ENCODE measurements at places on chromosomes 1 and 21. TPM values are rescaled to one million over a fixed set of nuclear protein-coding genes. Genes with fewer than 3 reads are reported as not detected.

DNA sequence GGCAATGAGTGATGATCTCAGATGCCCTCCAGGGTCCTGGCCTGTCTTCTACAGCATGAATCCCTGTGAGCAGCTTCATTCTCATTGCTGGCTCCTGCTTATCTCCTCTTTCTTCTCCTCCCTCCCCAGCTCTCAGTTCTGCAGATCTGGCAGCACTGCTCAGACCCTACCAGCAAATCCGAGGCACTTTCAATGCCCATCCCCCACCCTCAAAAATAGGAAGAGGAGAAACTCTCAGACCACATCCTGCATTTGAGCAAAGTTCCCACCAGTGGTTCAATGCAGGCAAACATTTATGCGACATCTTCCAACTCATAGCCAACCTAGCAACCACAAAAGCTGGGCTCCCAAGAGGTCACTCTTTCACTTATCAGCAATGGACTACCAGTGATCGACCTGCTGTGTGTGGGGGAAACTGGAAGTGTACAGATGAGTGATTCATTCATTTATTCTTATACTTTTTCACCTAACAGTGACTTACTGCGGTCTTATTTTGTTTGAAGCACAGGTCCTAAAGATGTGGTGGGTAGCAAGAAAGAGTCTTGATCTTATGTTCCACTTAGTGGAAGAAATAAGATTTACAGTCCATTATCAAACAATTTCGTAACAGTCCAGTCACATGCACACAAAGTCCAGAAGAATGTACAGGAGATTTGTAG lies 5.8 kb upstream of the CHI3L2 start:
- no peak for DNase-seq

DNA sequence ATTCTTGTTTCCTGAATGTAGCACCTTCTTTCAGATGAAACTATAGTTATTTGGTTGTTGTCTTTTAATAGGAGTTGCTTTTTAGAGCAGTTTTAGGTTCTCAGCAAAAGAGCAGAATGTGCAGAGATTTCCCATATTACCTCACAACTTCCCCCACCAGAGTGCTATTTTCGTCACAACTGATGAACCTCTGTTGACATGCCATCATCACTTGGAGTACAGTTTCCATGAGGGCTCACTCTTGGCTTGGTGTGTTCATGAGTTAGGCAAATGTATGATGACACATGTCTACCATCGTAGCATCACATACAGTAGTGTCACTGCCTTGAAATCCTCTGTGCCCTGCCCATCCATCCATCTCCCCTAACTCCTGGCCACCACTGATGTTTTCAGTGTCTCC lies 3.7 kb downstream of the IBA57 start:
- no peak for DNase-seq

GRCh38 chr1:109790735-109791494 lies 27.2 kb upstream of the EPS8L3 start:
- DNase-seq, result no peak

- no peak for DNase-seq
Measured at GRCh38 chr1:6460301-6461050, 5.5 kb downstream of the TNFRSF25 start.

- DNase-seq, result no peak
Measured at GRCh38 chr1:172325531-172325930, 95.0 kb upstream of the C1orf105 start.

GRCh38 chr21:39451332-39452206 lies at the start of gene SH3BGR:
SH3BGR (plus strand) TSS chr21:39451970; CDS start chr21:39452097, 127 bp downstream.
- DNase-seq, result no peak

GRCh38 chr1:42966688-42967612 lies 8.3 kb upstream of the SLC2A1 start:
- no peak for DNase-seq

DNA sequence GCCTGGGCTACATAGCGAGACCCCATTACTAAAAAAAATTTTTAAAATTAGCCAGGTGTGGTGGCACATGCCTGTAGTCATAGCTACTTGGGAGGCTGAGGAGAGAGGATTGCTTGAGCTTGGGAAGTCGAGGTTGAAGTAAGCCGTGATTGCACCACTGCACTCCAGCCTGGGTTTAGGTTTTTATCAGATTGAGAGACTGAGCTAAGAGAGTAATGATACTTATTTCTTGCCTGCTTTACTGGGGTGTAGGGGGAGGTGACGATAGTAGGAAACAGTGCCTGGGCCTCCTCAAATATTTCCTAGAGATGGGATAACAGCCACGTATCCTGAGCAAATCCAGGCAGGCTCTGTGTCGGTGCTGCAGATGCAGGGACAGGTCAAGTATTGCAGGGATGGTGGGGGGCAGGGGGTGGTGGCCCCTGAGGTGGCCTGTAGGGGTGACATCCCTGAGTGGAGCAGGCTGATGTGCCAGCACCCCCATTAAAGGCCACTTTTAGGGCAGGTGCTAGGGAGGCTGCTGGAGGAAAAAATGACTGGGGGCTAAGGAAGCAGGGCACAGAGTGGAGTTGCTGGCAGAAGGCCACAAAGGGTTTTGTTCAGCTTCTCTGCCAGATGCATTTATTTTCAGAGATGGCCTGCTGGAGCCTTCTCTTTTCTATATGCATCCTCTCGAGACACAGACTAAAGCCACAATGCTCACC lies 130.5 kb downstream of the RHOU start:
- no peak for DNase-seq

GRCh38 chr1:200243042-200243437 lies 166.8 kb downstream of the ZNF281 start:
- DNase-seq, result no peak

GRCh38 chr1:160666079-160666442 lies 19.2 kb upstream of the SLAMF1 start:
- no peak for DNase-seq

- DNase-seq, result no peak
Measured at GRCh38 chr1:117060441-117061317, 553 bp downstream of the TTF2 start.

DNA sequence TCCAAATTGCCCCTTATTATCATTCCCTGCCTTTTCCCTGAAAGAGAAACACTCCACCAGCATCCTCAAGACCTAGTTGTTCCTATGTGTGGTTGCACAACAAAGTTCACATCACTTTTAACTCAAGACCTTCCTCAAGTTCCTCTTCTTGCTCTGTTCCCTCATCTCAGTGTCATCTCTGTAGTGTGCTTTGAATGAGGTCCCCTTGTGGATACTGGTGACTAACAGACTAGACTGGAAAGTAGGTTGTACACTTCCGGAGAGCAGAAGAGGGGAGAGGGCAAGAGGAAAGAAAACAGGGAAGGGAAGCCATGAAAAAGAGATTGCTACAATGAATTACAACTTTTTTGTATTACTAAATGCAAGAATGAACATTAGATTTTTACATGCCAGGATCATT lies 853.8 kb downstream of the USP25 start:
- DNase-seq, result no peak

DNA sequence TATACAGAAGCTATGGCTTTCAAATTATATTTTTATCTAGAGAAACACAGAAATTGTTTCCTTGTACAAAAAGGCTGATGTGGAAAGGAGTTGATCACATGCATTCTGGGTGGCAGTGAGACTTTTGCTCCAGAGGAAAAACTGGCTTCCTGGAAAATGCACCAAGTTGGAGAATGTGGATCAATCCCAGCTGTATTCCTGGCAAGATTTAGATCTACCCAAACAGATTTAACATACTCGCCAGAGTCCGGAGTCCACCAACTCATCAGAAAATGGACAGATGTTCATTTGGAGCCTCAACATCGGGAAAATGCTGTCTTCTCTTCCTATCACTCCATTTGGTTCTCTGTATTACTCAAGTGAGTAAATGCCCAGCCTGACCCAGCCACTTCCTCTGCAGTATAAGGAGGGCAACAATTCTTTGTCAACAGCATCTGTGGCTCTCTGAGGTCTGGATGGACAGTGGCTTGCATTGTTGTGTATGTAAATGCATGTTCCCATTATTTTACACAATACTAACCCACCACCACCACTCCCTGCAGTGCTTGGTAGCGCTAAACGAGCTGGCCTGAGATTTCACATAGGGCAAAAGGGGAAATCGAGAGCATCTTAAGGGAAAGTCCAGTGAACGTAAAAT lies 226.2 kb upstream of the IRF2BP2 start:
- no peak for DNase-seq

GRCh38 chr21:44903050-44903685 lies 17.5 kb downstream of the ITGB2 start:
- DNase-seq, result no peak

- DNase-seq, result no peak
Measured at GRCh38 chr1:53473463-53473862, 14.3 kb downstream of the DMRTB1 start.

GRCh38 chr1:154863315-154864174 lies 6.5 kb downstream of the KCNN3 start:
- no peak for DNase-seq

DNA sequence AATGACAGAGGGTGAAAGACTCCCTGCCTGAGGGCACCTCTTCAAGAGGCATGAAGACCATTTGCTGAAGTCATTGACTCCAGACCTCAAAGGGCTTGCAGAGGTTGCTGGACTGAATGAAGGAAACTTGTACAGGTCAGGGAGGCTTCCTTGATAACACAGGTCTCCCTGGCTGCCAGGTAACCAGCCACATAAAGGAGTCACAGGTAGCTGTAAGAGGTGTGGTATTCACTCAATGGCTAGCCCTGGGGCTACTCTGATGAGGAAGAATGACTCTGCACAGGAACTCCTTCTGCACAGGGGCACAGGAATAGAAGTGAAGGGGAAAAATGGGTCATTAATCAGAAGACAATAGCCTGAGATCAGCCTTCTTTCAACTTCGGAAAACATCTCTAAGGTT lies 187.5 kb downstream of the LMX1A start:
- no peak for DNase-seq

DNA sequence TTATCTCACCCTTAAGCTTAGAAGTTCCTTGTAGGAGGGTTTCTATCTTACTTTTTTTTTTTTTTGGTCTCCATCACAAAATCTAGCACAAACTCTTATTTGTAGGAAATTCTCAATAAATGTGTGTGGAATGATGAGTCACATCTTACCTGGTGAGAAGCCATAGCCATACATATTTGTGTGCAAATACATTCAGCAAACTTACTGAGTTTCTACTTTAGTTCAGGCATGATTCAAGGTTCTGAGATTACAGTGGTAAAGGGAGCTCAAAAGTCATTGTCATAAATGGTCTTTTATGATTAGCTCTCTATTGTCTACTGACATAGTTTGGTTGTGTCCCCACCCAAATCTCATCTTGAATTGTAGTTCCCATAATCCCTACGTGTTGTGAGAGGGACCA lies 193.1 kb upstream of the UBE2U start:
- no peak for DNase-seq

- no peak for DNase-seq
Measured at GRCh38 chr1:200380589-200381021, 29.2 kb downstream of the ZNF281 start.

- DNase-seq, result no peak
Measured at GRCh38 chr1:41327383-41327999, 33.7 kb upstream of the FOXO6 start.

GRCh38 chr1:219666242-219666641 lies 53.3 kb upstream of the ZC3H11B start:
- DNase-seq, result no peak

DNA sequence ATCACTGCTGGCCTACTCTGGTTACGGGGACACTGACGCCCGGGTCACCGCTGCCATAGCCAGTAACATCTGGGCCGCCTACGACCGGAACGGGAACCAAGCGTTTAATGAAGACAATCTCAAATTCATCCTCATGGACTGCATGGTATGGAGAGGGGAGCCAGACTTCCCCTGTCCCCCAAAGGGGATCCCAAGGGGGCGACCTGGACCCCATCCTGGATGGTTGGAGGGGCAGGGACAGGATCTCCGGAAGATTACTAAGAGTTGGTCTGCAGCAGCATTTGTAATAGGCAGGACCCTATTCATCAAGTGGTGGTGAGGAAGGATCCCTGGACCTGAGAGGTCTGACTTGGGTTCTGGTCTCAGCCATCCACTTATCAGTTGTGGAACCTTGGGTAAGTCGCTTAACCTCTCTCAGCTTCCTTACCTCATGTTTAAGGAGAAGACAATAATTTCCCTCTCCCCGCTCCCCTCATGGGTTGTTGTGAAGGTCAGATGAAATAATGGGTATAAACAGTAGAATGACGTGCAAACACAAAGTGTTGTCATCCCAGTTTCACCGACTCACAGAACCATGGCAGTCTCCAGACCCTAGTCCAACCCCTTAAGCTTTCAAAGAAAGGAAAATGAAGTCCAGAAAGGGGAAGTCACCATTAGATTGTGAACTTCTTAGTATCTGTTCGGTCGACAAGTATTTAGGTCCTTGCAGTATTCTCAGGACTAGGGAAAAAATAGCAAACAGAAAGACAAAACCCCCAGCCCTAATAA lies 883 bp downstream of the LAMTOR2 start:
- DNase-seq, result no peak

DNA sequence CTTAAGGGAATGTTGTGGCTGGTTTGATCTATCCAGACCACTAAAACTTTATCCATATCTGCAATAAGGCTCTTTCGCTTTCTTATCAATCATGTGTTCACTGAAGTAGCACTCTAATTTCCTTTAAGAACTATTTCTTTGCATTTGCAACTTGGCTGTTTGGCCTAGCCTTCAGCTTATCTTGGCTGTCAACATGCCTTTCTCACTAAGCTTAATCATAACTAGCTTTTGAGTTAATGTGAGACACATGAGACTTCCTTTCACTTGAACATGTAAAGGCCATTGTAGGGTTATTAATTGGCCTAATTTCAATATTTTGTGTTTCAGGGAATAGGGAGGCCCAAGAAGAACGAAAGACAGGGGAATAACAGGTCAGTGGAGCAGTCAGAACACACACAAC lies 124.7 kb downstream of the TNFSF18 start:
- DNase-seq, result no peak

DNA sequence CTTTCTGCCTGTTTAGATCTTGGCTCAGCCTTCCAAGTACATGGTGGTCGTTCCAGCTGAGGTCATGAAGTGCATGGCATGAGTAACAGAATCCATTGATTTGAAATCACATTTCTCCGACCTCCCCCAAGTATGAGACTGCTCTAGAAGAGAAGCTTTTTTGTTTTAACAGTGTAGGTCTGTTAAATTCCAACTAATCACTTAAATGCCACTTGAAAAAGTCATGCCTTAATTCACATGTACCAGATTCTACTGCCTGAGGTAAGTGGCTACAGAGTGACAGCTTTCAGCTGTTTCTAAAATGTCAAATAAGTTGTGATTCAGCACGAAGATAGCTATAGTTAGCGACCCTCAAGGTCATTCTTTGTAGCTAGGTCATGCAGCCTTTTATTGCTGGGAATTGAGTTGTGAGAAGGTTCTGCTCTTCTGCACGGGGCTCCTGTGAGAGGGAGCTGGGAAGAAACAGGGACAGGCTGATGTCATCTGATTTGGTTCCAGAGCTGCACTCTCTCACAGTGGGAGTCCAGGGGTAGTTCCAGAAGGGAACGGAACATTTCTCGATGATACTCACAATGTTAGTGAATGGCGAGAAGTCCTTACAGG lies 112.7 kb downstream of the VPS13D start:
- no peak for DNase-seq

VWA1 gene
- 214 TPM for polyA plus RNA-seq

AXDND1 gene
- 0.20 TPM for polyA plus RNA-seq

GABRD gene
- 1.2 TPM for polyA plus RNA-seq

FAM72B gene
- 0.43 TPM for polyA plus RNA-seq

HAO2 gene
- 0.09 TPM for polyA plus RNA-seq

TMEM183A gene
- polyA plus RNA-seq, result 50.4 TPM

C8A gene
- 0.16 TPM for polyA plus RNA-seq

NEXN gene
- 86.1 TPM for polyA plus RNA-seq

FOXO6 gene
- polyA plus RNA-seq, result 1.2 TPM

KCNT2 gene
- polyA plus RNA-seq, result 4.7 TPM
